CD8-positive, alpha-beta memory T cell (primary cell): ENCODE measurements at places on chromosomes 7 and 10.

DNA sequence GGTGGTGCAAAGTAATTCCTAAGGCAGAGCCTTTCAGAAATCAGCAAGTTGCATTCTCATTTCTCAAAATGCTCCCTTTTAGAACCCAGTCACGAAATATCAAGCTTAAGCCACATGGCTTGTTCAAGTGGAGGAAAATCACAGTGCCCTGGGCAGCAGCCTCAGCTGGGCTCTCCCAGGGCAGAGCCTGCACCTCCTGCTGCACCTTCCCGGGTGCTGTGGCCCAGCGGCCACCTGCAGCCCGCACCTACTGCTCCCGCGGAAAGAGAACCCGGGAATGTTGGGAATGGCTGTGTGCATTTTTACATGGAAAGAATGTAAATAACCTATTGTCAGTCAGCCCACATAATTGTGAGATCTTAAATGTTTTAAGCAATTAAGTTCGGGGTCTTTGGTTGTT, 396.5 kb upstream of the VSTM2A start:
- DNase-seq: no peak
- H3K36me3 ChIP-seq: no peaks in the 10 kb centered on the region
- H3K4me3 ChIP-seq: no peak overlapping the region

DNA sequence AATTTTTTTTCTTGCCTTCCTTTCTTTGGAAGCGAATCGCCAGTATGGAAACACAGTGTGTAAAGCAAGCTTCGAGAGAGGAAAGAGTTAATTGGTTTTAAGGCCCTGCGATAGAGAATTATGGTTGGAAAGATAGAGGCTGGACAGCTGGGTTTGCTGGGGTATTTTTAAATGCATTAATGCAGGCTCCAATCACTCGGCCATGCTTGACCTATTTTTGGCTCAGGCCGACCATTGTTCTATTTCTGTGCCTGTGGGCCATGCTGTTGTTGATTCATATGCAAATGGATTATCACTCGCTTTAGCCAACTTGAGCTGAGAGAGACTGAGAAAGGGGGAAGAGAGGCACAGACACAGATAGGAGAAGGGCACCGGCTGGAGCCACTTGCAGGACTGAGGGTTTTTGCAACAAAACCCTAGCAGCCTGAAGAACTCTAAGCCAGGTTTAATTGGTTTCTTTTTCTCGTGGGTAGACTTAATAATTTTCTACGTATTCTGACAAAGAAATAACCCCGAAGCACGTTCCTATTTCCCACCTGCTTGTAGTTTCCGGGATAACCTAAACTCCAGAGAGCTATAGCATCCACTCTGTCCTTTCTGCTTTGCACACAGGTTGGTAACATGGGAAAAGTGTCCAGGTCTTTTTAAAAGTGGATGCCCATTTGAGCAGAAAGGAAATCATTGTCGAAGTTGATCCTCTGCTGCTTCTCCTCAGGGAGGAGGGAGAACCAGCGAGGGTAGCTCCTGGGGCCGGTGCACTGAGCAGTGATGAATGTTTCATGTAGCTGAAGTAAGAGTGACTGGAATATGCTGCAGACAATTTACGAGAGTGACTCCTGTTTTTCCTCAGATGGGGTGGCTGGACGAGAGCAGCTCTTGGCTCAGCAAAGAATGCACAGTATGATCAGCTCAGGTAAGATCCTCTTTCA, at the start of gene HDAC9:
Gene HDAC9 (plus strand): TSS at position 338 of the 929 bp plus-strand sequence. CDS start 554 bp downstream, at position 892.
- no peak for DNase-seq
- no peak within 1 kb of the TSS for H3K4me3 ChIP-seq
- no peak within 1 kb of the TSS for H3K27ac ChIP-seq
- no peaks in the 10 kb centered on the region for H3K27me3 ChIP-seq
- no peaks in the 10 kb centered on the region for H3K36me3 ChIP-seq

GRCh38 chr10:75772153-75772887, 340.9 kb downstream of the LRMDA start:
- no peak for DNase-seq
- no peaks in the 10 kb centered on the region for H3K27me3 ChIP-seq
- H3K4me3 ChIP-seq: peak overlapping the region; percentile 58
- H3K4me1 ChIP-seq: peaks cover 4% of the 10 kb centered on the region

DNA sequence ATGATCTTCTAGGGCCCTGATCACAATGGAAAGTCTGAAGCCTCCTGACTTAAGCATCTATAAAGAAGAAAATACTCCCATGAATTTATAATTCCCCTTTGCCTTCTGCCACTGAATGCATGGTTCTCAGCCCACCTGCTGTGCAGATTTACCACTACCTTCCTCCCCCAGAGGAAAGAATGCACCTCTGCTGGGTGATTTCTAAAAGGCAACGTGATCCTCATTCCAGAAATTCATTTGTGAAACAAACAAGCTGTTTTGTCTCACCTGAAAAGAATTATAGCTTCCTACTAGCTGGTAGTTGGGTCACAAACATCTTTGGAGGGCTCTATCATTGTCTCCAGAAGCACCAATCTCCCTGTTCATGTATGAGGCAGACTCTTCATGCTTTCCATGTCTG, 320.2 kb downstream of the CDC14C start:
- H3K27me3 ChIP-seq: no peaks in the 10 kb centered on the region
- DNase-seq: no peak
- no peak overlapping the region for H3K4me3 ChIP-seq
- no peak overlapping the region for H3K27ac ChIP-seq
- no peaks in the 10 kb centered on the region for H3K4me1 ChIP-seq
- no peaks in the 10 kb centered on the region for H3K36me3 ChIP-seq

- no peaks in the 10 kb centered on the region for H3K36me3 ChIP-seq
- DNase-seq: no peak
- H3K4me1 ChIP-seq: no peaks in the 10 kb centered on the region
- H3K4me3 ChIP-seq: no peak overlapping the region
- no peaks in the 10 kb centered on the region for H3K27me3 ChIP-seq
- H3K27ac ChIP-seq: no peak overlapping the region
These were observed 130.5 kb upstream of the HABP2 start for GRCh38 chr10:113422371-113422770.

DNA sequence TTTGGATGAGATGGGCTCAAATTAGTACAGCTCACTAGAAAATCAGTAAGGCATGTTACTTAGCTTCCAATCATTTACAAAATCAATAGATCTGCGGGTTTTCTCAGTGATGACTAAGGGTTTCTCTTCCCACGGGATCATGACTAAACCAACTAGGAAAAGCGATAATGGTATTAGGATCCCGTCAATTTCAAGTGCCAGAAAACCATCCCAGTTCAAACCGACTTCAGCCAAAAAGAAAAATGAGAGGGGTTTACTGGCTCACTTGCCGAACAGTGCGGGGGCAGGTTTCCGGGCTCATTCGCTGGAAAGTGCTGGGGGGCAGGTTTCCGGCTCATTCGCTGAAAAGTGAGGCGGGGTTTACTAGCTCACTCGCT, 62.1 kb upstream of the LYZL2 start:
- H3K4me3 ChIP-seq: no peak overlapping the region
- H3K27me3 ChIP-seq: peaks cover 5% of the 10 kb centered on the region
- no peak overlapping the region for H3K27ac ChIP-seq
- no peaks in the 10 kb centered on the region for H3K36me3 ChIP-seq
- peaks cover 16% of the 10 kb centered on the region for H3K4me1 ChIP-seq

- H3K27ac ChIP-seq: no peak overlapping the region
- DNase-seq: no peak
- H3K4me3 ChIP-seq: no peak overlapping the region
- H3K4me1 ChIP-seq: no peaks in the 10 kb centered on the region
- no peaks in the 10 kb centered on the region for H3K36me3 ChIP-seq
- no peaks in the 10 kb centered on the region for H3K27me3 ChIP-seq
These were observed 21.6 kb downstream of the TACC2 start for GRCh38 chr10:122010405-122011050.

GRCh38 chr10:31745612-31746376, 182.8 kb downstream of the ARHGAP12 start:
- no peaks in the 10 kb centered on the region for H3K36me3 ChIP-seq
- no peaks in the 10 kb centered on the region for H3K27me3 ChIP-seq
- no peak overlapping the region for H3K4me3 ChIP-seq
- no peak overlapping the region for H3K27ac ChIP-seq

DNA sequence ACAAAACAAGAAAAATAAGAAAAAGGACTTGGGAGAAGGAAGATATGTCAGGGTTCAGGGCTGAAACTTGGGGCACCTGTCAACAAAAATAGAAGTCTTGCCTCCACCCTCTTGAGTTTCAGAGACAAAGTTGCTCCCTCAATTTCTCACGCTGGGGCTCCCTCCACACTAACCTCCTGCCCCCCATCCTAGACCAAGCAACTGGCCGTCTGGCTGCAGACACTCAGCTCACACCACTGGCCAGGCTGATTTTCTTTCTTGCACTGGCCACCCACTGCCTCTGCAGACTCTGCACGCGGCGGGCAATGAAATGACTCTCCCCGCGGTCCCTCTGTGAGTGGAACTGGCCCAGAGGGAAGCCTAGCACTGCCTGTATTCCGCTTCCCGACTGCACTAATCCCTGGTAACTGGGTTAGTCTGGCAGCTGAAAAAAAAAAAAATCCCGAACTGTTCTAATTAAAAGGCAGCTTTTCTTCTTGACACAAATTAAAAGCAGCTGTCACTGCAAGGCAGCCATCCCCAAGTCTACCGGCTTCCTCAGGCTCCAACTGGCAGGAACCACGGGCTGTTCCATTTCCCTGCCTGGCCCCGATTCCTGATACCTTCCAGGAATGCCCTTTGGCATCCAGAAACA, 83.5 kb downstream of the SPDYE5 start:
- H3K27ac ChIP-seq: no peak overlapping the region
- H3K36me3 ChIP-seq: no peaks in the 10 kb centered on the region
- no peaks in the 10 kb centered on the region for H3K4me1 ChIP-seq
- no peaks in the 10 kb centered on the region for H3K27me3 ChIP-seq

DNA sequence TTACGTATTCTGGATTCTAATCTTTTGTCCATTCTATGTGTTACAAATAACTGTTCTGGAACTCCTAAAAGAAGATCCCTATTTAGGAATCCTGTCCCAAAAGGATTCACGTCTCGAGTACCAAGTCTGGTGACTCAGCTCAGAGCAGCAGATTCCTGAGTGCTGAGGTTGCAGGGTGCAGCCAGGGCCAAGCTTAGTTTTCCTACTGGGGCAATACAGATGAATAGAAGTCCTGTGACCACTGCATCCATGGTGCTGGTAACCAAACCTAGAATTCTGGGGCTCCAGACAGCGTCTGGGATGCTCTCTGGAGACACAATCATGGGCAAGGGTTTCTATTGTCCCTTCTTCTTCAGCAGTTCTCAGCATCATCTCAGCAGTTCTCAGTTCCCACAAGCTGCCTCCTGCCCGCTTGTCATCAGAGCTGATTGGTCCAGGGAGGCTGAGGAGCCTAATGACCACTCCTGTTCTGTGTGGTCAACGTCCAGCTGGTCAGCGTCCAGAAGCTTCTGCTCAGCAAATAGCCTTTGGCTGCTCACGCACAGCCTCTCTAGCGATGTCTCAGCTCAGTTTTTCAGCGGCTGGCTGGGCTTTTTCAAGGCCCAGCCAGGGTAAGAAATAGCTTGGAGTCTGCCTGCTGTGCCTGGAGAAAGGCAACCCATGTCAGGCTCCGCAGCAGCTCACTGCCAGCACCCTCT, 50.4 kb upstream of the C7orf33 start:
- no peak overlapping the region for H3K27ac ChIP-seq
- no peaks in the 10 kb centered on the region for H3K27me3 ChIP-seq
- no peak overlapping the region for H3K4me3 ChIP-seq
- DNase-seq: no peak
- H3K4me1 ChIP-seq: no peaks in the 10 kb centered on the region
- no peaks in the 10 kb centered on the region for H3K36me3 ChIP-seq

DNA sequence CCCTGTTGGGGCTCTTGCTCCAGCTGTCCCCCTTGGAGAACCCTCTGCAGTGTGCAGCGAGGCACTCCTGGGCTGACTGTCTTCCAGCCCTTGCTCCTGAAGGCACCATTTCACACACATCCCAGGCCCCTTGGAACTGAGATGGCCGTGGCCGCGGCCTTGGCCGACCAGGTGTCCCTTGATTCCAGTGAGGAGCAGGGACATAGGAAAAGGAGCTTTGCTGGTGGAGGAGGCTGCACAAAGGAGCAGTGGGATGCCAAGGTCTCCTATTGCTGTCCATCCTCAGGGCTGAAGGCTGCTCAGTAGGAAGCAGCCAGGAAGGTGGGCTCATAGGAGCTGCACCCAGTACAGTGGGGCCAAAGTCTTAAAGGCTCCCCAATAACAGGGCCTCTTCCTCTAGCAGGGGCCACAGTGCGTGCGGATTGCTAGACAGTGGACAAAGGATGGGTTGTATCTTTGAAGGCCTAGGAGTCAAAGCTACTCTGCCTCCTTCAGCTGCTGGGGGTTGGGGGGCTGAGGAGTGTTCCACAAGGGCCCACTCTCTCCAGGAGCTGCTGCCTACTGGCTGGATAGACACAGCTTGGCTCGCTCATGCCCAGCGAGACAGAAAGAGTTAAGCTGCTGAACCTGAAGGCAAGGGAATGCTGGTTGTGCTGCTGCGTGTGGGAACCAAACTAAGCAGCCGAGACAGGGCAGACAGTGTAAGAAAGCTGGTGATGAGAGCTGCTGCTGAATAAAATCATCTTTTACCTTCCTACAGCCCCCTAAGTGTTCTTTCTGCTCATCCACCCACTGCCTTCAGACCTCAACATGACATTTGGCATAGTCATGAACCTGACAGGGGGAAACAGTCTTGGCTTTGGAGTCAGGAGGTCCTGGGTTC, 891.9 kb upstream of the ZNF722 start:
- no peaks in the 10 kb centered on the region for H3K27me3 ChIP-seq
- no peaks in the 10 kb centered on the region for H3K36me3 ChIP-seq
- H3K4me1 ChIP-seq: no peaks in the 10 kb centered on the region
- no peak for DNase-seq
- no peak overlapping the region for H3K27ac ChIP-seq

GRCh38 chr10:15744217-15744865, 24.6 kb upstream of the ITGA8 start:
- H3K4me1 ChIP-seq: no peaks in the 10 kb centered on the region
- no peak overlapping the region for H3K4me3 ChIP-seq
- H3K27ac ChIP-seq: no peak overlapping the region

DNA sequence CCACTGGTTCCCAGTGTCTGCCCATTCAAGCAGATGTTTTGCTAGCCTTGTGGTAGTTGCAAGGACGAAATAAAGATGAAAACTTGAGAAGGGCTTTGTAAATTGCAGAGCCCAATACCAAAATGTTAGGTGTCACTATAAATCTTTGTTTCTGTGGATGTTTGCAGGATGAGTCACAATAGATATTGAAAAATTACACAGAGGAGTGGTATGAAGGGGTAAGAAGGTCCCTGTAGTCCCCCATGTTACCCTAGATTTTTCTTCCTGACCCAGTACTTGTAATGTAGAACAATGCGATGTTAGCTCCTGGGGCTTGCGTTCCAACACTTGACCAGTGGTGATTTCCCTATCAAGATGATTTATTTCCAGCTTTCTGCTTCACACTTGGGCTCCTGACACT, 102.6 kb upstream of the LYZL1 start:
- no peak for DNase-seq
- H3K27me3 ChIP-seq: no peaks in the 10 kb centered on the region
- H3K27ac ChIP-seq: no peak overlapping the region
- H3K4me1 ChIP-seq: no peaks in the 10 kb centered on the region

GRCh38 chr7:105141068-105141467, 127.1 kb downstream of the KMT2E start:
- H3K27me3 ChIP-seq: no peaks in the 10 kb centered on the region
- H3K36me3 ChIP-seq: peaks cover 15% of the 10 kb centered on the region
- H3K27ac ChIP-seq: no peak overlapping the region

- no peaks in the 10 kb centered on the region for H3K4me1 ChIP-seq
- H3K36me3 ChIP-seq: peaks cover 14% of the 10 kb centered on the region
- H3K27ac ChIP-seq: no peak overlapping the region
These were observed 10.1 kb downstream of the DENND10 start for GRCh38 chr10:119113751-119114732.

GRCh38 chr7:151689196-151689971, 169.7 kb upstream of the RHEB start:
- H3K4me1 ChIP-seq: no peaks in the 10 kb centered on the region
- no peaks in the 10 kb centered on the region for H3K36me3 ChIP-seq
- H3K27me3 ChIP-seq: no peaks in the 10 kb centered on the region
- H3K4me3 ChIP-seq: no peak overlapping the region
- DNase-seq: no peak
